ENCODE measurements at places on chromosomes 6 and 20.

DNA sequence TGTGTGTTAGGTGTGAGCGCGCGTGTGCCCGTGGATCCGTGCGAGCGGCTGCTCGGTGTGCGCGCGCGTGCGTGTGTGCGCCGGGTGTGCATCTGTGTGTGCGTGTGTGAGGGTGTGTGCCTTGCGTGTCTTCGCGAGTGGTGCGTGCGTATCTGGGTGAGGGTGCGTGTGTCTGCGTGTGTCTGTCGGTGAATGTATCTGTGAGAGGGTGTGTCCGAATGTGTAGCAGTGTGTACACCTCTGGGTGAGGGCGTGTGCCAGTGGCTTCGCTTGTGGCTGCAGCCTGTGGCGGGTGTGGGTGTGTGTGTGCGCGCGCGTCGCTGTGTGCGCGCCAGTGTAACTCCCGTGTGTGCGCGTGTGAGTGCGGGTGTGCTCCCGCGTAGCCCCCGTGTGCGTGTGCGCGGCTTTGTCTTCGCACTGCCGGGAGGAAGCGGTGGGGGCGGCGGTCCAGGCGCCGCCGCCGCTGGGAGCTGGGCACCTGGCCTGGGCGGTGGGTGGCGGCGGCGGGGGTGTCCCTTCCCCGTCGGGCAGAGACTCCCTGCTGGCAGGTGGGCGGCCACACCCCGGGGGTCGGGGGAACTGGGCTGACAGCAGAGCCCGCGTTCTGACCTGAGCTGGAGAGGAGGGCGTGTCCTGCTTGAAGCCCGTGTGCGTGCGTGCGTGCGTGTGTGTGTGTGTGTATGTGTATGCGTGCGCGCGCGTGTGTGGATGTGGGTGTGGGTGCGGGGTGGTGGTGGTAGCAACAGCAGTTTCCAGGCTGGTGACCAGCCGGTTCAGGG is 61.3 kb upstream of the EPB41L1 start:
- peak; percentile 60 for DNase-seq

DNA sequence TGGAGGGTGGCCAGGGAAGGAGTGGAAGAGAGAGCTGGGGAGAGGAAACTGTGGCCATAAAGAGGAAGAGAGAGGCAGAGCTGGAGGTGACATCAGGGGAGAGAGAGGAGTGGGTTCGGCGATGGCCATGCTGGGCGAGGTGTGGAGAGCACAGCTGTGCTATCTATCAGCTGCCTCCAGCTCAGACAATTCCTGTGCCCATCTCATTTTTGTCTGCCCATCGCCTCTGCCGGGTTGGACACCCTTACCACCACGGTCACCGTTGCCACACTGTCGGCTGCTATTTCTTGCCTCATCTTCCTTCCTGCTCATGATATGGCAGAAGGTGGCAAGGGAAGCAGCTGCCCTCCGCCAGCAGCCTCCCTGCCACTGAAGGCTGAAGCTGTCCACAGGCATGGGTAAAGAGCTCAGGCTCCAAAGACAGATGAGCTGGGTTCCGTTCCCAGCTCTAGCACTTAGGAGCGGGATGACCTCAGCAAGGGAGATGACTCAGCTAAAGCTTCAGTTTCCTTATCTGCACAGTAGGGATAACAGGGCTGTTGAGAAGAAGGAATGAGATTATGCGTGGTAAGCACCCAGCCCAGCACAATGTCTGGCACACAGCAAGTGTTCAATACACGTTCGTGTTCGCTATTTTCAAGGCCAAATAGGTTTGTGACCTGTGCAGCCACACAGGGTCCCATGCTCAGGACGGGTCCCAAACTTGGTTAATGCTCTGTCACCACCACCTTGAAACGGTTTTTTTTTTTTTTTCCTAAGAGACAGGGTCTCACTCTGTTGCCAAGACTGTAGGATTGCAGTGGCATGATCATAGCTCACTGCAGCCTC is 21.9 kb upstream of the TAF8 start:
- DNase-seq, result peak; percentile 96

DNA sequence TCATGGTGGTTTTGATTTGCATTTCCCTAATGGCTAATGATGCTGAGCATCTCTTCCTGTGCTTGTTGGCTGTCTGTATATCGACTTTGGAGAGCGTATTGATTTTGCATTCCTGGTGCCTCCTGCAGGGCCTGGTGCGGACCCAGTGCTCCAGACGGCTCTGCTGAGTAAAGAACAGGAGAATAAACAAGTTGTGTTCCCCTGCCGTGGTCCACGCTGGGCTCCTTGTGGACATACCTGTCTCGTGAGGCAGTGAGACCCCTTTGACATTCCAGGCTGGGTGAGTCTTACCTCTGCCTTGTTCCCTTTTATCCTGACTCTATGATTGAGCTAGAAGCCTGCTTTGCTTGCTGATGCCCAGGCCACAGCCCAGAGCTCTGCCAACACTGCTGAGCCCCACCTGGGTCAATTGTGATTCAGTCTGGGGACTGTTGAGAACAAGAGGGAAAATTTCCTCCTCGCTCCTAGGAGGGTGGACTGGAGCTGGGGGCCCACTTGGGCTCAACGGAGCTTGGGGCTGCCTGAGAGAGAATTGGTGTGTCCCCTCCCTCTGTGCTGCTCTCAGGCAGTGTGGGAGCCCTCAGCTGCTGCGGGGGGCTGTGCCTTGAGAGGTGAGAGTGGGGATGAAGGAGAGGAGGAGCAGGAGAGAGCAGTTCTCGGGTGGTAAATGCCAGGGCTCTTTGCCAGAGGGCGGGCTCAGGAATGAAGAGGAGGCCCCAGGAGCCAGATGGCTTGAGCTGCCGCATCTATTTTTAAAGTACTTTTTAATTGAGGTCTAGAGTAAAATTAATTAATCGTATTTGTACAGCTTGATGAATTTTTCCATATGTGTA is 43.7 kb upstream of the PMEPA1 start:
- DNase-seq, result no peak

- no peak for DNase-seq
These were observed 3.4 kb upstream of the FAM110A start for GRCh38 chr20:830011-830521.

- no peak for DNase-seq
These were observed 46.9 kb upstream of the POU3F2 start for GRCh38 chr6:98787435-98787834.

DNA sequence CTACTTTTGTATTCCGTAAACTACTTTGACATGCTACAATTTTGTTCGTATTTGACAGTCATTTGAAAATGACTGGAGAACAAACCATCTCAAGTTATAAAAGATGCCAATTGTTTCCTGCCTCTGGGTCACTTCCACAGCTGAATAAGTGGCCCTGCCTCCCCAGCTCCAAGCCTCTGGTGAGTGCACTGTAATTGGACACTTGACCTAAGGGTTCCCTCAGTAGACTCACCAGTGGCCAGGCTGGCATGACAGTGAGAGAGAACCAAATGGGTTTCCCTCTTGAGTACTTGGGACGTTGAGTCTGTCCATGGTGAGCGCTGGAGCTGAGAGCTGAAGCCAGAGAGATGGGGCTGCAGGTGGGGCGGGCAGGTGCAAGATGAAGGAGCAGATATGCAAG is 57.1 kb downstream of the SLC35D3 start:
- DNase-seq, result no peak

GRCh38 chr6:10555625-10556309 is 34.6 kb downstream of the GCNT2 start:
- no peak for DNase-seq

DNA sequence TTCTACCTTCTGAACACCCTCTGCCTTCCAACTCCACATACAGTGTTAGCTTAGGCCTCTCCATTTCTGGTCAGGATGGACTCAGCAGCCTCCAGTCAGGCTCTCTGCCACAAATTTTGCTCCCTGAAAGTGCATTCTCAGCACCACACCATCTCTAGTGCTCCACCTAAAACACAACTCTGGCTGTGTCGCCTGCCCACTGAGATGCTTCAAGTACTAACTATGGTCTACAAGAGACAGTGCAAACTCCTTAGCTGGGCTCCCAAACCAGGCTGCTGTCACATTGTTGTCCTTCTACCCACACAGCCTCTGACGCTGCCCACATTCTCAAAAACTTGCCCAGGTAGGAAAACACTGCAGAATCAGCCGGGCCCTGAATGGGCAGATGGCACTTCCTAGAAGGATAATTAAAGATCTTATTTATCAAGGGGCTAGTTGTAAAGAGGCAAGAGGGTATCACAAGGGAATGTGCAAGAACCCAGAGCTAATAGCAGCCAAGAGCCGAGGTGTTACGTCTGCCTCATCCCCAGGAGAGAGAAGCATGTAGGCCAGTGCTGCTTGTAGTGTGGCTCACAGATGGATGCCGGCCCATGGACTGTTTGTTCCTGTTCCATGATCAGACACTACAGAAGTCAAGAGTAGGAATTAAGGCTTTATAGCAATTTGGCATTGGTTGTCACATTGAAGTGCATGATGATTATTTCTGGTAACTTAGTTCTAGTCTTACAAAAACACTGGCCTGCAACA is 189.7 kb downstream of the LRFN2 start:
- DNase-seq, result no peak

DNA sequence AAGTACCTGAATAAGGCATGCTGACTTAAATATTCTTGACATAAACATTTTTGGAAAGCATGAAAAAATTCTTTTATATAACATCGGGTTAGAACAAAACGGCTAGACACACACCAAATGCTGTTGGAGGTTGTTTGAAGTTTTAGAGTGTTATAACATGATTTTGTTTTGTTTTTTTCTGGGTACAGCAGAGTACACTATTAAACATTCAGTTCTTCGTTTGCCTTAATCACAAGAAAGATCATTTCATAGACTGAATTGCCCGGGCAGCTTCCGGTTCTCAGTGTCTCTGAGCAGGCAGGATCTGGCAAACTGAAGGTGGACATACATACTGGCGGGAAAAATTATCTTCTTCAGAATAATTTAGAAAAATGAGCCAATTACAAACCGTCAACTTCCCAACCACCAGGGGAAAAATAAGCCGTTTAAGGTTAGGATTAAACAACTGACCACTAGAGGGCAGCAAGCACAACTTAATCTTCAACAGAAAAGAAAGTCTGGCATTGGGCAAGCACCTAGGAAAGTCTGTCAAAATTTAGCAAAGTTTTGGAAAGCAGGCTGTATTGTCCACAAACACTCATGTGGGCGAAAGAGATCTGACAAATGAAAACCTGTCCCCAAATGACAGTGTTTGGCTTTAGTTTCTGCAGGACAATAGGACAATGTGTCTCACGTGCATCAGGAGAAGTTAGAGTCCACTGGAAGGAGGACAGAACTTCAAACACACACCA is 15.0 kb downstream of the ZNF217 start:
- peak; percentile 96 for DNase-seq

DNA sequence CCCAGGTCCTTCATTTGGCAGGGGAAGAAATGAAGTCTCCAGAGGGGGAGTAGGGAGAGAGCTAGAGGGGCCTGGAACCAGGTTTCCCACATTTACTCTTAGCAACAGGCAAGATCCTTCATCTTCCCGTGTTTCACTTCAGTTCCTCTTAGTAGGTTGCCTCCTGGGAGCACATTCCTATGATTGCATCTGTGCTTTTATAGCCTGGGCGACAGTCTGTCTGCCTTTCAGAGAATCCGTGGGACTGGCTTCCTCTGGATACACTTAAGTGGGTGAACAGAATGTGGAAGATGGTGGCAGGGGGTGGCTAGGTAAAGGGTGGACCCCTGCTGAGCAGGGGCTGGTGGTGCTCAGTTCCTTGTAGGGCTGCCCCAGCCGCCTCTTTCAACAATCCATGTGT is 33.4 kb downstream of the STK35 start:
- no peak for DNase-seq

GRCh38 chr6:32109114-32109764 is at the start of gene TNXB:
Gene TNXB (minus strand): TSS chr6:32109338. CDS start chr6:32098198, 11,140 bp downstream.
- peak; percentile 46 for DNase-seq

- no peak for DNase-seq
These were observed 75.2 kb downstream of the L3MBTL3 start for GRCh38 chr6:130093546-130093945.

GRCh38 chr20:50588034-50588736 is 78.0 kb downstream of the PTPN1 start:
- peak; percentile 81 for DNase-seq

GRCh38 chr6:31446481-31446880 is 43.1 kb downstream of the MICA start:
- DNase-seq, result no peak

DNA sequence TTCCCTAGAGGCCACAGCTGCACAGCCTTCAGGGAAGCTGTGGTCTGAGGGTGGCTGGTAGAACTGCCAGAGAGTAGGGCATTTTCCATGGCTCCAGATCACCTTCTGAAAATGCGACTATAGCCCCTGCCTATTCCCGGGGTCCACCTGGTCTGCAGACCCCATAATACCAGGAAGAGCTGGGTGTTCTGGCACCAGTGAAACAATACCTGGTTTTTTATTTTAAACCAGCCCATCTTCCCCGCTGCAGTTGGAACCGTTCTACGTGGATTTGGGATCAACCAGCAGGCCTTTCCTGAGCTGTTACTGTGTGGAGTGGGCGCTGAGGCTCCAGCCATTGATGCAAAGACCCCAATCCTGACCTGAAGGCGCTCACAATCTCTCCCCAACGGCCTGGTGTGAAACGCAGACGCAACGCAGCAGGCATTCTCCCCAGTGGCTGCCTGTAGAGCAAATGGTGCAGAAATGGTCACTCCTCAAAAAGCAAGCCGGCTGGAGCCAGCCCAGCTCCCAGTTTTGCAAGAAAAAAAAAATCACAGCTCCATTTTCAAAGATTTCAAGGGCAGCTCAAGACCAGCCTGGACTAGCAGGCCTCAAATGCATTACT is 11.3 kb downstream of the NPEPL1 start:
- DNase-seq, result no peak

- no peak for DNase-seq
These were observed 27.9 kb upstream of the CCR6 start for GRCh38 chr6:167094820-167095637.

DNA sequence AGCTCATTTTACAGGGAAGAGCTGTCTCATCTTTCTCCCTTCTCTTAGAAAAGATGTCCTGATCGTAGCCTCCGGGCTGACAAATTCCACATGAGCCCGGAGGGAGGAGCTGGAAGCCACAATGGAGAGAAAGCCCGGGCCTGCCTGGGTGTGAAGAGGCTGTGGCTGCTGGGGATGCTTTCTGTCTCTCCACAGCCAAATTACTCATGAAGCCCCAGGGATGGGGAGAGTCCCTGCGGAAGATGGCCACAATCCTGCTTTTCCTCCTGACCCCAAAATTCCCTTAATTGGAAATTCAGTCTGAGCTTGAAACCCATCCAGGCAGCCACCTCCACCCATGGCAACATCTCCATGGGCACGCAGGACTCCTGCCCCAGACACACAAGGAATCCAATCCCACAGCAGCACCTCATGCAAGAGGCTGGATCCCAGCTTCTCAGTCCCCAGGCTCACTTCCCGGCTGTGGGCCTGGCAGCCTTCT is 32.4 kb downstream of the JPH2 start:
- no peak for DNase-seq

DNA sequence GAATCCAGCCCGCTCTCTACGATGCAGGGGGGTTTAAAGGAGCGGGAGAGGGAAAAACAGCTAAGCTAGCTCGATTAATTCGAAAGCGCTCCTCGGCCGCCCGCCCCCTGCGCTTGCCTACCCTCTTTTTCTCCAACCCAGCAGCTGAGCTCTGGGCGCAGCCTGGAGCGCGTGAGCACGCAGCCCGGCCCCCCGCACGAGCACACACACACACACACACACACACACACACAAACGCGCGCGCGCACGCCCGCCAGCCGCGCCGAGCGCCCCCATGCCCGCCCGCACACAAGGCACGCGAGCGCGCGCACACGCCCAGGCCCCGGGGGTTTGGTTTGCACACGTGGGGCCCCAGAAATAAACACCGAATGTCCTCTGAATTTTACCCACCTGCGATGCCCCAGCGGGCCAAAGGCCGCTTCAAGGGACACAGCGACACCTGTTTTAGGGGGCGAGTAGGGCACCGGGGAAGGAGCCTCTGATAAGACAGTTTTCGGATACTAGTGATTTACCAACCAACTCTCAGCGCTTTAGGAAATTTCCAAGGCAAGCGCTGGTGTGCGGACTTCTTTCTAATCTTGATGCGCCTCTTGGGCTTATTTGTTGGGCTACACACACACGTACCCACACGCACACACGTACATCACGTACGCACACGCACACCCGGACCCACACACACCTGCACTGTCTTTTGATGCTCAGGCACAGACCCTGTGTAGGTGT is 802 bp upstream of the NRN1 start:
- peak; percentile 56 for DNase-seq
